ENCODE measurements at places on chromosomes 6 and 20.

DNA sequence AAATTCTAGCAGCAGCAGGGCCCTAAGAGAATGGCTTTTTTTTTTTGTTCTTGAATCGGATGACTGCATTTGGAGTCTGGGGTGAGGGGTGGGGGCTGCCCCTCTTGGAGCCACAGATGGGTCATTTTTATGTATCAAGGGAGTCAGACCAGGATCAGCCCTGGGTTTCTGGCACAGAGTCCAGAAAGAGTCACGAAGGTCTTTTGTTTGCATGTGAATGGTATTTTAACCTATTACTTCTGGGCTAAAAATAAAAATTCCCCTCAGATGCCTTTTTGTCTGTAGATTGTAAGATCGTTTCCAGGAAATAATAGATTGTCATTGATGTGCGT is 72.5 kb downstream of the PHACTR3 start:
- no peak for DNase-seq

GRCh38 chr6:14762077-14762476 is 483.8 kb upstream of the JARID2 start:
- DNase-seq: no peak

GRCh38 chr6:54987633-54988290 is 141.2 kb downstream of the FAM83B start:
- no peak for DNase-seq

DNA sequence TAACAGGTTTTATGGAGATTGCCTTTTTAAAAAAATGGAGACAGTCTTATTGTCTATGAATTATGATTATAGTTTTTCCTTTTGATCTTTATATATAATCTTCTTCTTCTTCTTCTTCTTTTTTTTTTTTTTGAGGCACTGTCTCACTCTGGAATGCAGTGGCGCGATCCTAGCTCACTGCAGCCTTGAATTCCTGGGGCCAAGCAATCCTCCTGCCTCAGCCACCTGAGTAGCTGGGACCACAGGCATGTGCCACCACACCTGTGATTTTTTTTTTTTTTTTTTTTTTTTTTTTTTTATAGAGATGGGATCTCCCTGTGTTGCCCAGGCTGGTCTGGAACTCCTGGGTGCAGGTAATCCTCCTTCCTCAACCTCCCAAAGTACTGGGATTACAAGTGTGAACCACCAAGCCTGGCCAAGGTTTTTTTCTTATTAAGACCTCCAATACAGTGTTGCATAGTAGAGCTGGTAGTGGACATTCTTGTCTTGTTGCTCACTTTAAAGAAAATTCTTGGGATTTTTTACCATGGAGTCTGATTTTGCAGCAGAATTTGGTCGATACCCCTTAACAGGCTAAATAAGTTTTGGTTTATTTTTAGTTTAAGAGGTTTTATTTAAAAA is 46.5 kb downstream of the STK4 start:
- no peak for DNase-seq

- DNase-seq: no peak
Measured at GRCh38 chr6:166678426-166678825, 51.4 kb upstream of the RPS6KA2 start.

DNA sequence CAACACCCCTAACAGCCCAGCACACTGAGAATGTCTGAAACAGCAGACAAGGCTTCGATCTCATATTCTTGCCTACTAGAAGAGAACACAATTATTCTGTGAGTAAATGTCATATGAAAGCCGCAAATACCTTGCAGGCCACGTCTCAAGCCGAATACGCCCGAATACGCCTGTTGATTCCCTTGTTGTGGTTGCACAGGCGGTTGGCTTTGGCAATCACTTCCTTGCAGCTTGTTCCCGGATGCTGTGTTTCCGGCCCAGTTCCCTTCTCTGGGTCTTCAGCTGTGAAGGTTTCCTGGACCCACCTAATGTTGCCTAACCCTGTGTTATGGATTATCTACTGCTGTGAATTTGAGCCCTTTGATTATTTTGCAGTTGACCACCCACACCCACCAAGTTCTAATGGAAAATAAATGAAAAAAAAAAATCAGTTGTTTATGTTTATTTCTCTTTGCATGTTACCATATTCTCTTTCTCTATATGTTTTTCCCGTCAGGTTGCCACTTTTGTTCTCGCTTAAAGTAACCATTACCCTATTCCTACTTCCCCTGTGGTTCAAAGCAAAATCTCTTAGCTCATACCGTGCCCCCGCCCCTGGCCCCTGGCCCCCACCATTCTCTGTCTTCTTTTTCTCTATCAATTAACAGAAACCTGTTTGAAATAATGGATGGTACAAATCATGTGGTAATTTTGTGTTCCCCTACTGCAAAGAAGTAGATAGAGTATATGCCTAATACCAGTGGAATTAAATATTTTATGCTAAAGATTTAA is 172.4 kb downstream of the ADGB start:
- peak; percentile 2 for DNase-seq

DNA sequence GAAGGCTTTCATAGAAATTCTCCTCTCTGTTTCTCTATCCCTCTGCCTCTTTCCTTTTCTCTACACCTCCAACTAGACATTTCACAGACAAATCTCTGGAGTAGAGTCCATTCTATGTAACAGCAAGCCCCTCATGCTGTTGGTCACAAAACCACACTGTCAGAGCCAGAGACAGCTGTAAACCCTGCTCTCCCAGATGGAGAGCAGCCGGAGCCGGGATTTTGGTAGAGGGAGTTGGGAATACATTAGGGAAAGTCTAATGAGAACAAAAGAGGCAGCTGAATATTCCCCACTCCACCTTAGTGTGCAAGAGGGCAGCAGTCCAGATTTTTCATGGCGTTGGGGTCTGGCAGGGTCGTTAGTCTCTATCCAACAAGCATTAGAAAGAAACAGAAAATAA is 68.3 kb upstream of the EDN1 start:
- DNase-seq: no peak

DNA sequence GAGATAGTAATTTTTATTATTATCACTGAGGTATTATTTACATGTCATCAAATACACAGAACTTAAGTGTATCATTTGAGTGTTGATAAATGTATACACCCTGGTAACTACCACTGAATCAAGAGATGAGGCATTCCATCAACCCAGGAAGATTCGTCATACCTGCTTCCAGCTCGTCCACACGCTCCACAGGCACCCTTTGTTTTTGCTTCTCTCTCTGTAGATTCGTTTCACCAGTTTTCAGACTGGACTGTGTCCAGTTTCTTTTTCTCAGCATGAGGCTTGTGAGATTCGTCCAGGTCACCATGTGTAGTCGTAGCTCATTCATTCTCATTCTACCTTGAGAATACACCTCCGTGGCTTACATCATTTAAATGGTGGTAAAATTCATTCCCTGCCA is 64.5 kb downstream of the BFSP1 start:
- no peak for DNase-seq

GRCh38 chr20:37413023-37413334 is 67.0 kb downstream of the SRC start:
- DNase-seq: no peak

DNA sequence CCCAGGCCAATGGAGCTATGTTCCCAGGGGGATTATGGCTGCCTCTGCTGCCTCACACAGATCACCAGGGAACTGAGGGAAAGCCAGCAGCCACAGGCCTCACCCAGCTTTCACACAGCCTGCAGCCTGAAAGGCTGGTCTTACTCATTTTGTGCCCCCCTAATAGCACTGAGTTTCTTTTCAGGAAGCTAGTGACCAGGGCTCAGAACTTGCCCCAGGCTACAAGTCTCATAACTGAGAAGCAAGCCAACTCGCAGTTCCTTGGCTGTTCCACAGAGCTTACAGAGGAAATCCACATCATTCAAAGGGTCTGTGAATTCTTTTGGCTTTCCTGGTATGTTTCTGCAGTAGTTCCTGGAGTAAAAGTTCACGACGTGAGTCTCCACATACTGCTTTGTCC is 524.8 kb upstream of the GJE1 start:
- no peak for DNase-seq

DNA sequence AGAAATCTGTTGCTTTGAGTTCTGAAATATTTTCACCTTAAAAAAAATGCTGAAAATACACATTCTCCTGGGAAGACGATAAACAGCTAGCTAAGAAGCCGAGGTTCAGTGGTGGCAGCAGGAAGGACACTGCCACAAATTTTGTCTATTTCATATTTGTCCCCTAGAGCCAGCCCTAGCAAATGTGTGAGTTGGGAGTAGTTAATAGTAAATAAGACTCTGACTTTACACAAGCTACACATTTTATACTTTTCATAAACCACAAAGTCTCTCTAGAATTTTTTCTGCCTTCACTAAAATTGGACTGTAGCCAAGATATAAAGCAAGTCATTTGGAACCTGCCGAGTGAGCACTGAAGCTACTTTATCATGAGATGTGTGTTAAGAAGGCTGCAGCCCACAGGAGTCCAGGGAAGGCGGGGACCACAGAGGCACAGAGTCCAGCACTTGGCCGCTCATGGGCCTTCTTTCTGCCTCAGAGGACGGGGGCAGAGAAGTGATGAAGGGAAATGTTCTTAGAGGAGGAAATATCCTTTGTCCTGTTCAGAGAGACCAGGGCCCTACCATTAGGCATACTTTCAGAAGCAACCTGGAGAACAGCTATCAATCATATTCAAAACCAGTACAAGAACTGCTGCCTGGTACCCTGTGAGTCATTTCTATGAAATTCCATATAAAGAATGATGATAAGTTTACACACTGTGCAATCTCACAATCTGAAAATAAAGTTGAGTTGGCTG is 241.7 kb upstream of the TAB2 start:
- DNase-seq: no peak

- peak; percentile 68 for DNase-seq
Measured at GRCh38 chr6:31580807-31581433, 1.3 kb downstream of the LTB start.

All from stimulated activated CD8-positive, alpha-beta memory T cell treated with anti-CD3 and anti-CD28 coated beads, Interleukin-7, amount 100 ng/mL, for 24 hours (primary cell).